Stimulated activated CD8-positive, alpha-beta memory T cell treated with anti-CD3 and anti-CD28 coated beads, Interleukin-4, amount 100 ng/mL, for 4 hours (primary cell): ENCODE measurements at places on chromosomes 1 and 21.

GRCh38 chr1:101769520-101769919 lies 227.2 kb downstream of the OLFM3 start:
- no peak for DNase-seq

DNA sequence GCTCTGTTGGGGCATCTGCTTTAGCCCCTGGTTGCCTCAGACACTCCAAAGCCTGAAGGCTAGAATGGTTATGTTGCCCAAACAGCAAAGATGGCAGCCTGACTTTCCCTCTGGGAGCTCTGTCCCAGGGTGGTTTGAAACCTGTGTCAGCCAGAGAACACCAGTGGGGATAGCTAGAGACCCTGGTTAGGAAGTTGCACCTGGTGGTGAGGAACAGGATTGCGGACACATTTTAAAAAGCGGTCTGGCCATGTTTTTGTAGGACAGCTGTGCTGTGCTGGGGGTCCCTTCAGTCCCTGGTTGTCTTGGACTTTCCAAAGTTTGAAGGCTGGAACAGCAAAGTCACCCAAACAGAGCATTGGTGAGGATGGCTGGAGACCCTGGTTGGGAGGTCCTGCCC lies 87.8 kb downstream of the DNM3 start:
- DNase-seq, result no peak

DNA sequence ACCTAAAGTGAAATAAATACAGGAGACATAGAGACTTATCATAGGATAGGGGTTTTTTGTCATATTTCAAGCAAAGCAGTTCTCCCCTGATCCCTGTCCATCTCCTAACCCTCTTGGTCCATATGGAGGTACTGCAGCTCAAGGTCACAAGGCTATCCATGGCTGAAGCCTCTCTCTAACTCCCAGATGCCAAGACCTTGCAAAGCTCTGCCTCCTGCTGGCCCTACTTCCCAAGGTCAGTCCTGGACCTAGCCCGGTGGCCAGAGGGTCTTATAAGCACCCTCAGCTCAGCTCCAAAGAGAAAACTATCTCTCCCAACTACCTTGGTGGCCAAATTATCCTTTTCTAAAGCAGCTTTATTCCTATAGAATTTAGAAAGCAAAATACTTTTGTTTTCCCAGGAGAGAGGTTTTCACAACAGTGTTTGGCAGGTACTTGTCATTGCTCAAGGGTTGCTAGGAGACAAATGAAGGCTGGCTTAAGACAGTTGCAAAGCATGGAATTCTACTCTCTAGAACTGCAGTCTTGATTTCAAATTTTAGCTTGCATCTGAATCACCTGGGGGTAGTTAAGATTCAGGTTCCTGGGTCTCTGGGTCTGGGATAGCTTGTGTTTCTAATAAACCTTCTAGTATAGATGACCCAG lies 121.5 kb downstream of the XCL2 start:
- DNase-seq, result no peak

DNA sequence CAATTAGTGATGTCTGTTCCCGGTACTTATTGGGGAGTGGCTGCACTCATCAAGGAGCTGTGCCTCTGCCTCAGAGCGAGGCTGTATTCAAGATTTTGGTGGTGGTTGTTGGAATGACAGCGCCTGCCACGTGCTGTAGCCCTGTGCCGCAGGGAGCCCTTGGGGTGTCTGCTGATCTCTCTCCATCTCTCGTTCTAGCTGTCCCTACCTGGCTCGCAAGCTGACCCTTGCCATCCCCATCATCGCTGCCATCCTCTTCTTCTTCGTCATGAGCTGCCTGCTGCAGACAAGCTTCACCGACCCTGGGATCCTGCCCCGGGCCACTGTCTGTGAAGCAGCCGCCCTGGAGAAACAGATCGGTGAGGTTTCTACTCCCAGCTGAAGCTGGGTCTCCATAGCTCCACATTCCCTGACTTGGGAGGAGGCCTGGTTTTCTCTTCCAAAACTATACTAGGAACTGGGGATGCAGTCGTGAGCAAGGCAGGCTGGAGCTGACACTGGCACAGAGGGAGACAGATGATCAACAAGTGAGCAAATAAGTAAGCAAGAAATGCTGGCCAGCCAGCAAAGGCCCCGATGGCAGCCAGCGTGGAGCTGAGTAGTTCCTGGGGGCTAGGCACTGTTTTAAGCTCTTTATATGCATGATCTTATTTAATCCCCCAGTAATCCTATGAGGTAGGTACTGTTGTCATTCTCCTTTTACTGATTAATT lies 5.9 kb downstream of the ZDHHC18 start:
- no peak for DNase-seq

- DNase-seq, result no peak
Measured at GRCh38 chr1:169070547-169070946, 35.9 kb upstream of the ATP1B1 start.

- no peak for DNase-seq
Measured at GRCh38 chr1:1208713-1209433, 2.5 kb upstream of the TNFRSF18 start.

GRCh38 chr1:170692866-170693575 lies 29.1 kb downstream of the PRRX1 start:
- no peak for DNase-seq

DNA sequence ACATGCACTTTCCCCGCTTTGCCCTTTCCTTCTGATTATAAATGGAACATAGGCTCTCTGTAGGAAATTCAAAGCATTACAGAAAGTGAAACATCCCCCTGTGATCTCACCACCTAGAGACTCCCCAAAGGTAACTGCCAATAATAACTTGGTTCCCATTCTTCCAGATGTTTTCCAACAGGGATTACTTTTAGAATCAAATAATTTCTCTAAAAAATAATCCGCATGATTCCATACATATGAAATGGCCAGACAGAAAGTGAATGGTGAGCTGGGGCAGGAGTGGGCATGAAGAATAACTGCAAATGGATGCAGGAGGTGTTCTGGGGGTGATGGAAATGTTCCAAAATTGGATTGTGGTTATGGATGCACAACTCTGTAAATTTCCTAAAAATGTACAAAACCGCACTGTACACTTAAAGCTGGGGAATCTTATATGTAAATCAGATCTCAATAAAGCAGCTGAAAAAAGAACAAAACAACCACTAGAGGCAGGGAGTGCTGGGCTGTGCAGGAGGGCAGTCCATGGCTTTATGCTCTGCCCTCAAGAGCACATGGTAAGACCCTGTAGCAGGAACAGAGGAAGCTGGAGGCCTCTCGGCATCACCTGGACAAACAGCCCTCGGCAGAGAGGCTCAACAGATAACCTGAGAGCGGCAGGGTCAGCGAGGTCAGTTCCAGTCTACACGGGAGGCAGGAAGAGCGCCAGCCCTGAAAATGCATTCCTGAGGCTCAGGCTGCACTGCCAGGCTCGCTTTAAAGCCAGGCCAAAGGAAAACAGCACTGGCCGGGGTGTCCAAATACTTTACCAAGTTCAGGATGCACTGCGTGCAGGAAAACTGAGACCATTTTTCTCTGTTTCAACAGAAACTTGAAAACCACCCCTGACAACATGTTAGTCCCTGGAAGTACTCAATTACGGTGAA lies 39.7 kb downstream of the CAPZB start:
- DNase-seq, result no peak

- DNase-seq, result no peak
Measured at GRCh38 chr1:245345191-245345884, 190.6 kb downstream of the KIF26B start.

DNA sequence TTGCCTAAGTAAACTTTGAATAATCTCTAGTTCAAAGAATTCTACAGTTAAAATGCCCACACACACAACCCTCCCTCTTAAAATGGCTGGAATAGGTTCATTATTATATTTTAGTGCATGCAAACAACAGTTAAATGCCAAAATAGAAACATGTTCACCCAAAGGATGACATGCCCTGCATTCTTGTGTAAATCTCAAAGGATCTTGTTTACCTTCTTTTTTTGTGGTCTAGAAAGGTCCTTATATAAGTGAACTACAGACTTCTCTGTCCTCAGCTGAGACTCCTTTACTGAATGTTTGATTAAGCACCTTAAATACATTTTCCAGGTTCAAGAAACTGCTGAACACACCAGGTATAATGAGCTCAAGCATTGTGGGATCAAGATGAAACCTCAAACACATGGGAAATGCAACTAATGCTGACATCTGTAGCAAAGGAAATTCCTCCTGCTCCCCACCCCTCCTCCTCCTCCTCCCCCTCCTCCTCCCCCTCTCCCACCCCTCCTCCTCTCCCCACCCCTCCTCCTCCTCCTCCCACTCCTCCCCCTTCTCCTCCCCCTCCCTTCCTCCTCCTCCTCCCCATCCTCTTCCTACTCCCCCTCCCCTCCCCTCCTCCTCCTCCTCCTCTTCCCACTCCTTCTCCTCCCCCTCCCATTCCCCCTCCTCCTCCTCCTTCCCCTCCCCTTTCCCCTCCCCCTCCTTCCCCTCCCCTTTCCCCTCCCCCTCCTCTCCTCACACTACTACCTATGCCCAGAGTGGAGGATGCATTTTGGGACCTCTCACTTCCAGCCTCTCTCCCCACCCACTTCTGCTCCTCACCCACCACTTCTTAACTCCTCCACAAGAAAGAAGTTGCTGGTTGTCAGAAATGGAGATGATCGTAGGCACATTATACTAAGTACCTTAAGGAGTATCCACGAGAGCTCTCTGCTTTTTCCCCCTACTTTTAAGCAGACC lies 233.9 kb downstream of the MRPL39 start:
- no peak for DNase-seq

- no peak for DNase-seq
Measured at GRCh38 chr1:209989525-209989924, 51.5 kb downstream of the SYT14 start.

GRCh38 chr1:226646026-226646869 lies 92.8 kb downstream of the ITPKB start:
- DNase-seq, result no peak

- DNase-seq, result no peak
Measured at GRCh38 chr1:164693564-164694359, 134.8 kb downstream of the PBX1 start.

DNA sequence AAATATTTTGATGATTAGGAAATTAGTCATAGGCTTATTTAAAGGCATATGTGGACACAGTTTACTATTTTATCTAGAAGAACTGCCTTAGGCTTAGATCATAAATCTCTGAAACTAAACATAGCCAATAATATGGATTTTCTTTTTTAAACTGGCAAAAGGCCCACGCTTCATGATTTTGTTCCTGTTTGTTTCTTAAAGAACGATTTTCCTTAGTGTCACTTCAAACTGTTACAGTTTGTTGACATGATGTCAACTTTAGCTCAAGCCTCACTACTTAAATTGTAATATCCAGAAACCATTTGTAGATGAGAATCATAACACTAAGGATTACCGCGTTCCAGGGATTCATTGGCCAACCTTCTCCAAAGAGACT lies 322.6 kb downstream of the HHIPL2 start:
- DNase-seq, result no peak

DNA sequence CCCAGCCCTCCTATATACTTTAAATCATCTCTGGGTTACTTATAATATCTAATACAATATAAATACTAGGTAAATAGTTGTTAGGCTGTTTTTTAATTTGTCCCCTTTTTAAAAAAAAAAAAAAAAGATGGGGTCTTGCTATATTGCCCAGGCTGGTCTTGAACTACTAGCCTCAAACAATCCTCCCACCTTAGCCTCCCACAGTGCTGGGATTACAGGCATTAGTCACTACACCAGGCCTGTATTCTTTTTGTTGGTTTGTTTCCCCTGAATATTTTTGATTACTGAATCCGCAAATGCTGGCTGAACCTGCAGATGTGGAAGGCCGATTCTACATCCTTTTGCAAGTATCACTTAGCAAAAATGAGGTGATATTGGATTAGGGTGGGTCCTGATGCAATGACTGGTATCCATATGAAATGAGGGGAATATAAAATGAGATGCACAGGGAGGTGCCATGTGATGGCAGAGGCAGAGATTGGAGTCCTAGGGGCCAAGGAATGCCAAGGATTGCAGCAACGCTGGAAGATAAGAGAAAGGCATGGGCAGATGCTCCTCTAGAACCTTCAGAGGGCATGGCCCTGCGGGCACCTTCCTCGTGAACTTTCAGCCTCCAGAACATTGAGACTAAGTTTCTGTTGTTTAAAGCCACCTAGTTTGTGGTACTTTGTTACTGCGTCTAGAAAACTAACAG lies 58.8 kb downstream of the SSBP3 start:
- no peak for DNase-seq

- no peak for DNase-seq
Measured at GRCh38 chr1:150561254-150561973, 12.2 kb downstream of the ADAMTSL4 start.

- DNase-seq, result no peak
Measured at GRCh38 chr1:198543670-198544260, 3.3 kb upstream of the ATP6V1G3 start.

DNA sequence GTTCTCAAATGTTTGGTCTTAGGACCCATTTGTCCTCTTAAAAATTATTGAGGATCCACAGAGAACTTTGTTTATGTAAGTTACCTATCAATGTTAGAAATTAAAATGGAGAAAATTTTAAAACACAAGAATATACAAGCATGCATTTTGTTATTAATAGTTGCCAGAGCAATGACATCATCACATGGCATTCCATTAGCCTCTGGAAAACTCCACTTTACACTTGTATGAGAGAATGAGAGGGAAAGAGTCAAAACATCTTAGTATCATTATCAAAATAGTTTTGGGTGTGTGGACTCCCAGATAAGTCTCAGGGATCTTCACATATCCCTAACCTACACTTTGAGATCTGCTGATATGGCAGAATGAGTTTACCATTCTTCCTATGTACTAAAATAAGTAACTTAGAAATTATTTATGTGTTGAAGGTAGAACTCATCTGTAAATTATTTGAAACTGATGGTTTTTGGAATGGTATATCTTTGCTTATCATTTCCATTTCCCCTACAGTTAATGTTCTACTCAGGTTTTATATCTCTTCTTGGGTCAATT lies 48.8 kb downstream of the RNF220 start:
- DNase-seq, result no peak

GRCh38 chr1:90340606-90341005 lies 345.7 kb downstream of the ZNF326 start:
- no peak for DNase-seq

DNA sequence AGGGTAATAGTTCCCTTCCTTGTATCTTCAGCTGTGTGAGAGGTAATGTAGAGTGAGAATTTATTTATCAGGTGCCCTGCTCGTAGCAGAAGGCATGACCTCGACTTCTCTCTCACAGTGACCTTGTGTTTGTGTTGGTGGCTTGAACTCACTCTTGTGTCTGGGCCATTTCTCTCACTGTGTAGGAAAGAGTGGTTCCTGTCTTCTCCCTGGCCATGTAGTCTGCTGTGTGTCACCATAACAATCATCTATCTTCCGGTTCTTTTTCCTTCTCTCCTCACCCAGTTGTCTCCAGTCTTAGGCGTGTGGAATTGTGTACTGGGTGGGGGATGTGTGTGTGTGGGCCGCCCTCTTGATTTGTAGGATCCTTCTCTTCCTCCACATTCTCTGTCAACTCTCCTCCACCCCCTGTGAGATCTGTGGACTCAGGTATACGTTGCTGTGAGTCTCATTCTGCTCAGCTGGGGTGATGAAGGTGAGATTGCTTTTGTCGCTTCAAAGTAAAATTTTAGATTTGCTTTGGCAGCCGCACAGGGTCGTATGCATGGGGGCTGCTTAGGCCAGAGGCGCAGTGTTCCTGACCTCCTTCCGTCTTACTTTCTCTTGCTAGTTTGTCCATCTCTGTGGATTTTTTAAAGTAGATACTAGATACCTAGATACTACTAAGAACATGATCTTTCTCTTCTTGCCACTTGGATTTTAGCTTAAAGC lies 31.6 kb downstream of the MAPKAPK2 start:
- no peak for DNase-seq
